B cell (primary cell): ENCODE measurements at places on chromosomes 2 and 18.
A peak's percentile ranks its signal among the peaks of the same experiment; 100 is the strongest.

- DNase-seq, result no peak
Measured at GRCh38 chr2:28327956-28328922, 64.4 kb upstream of the FOSL2 start.

- no peak for DNase-seq
Measured at GRCh38 chr2:2013476-2013875, 269.2 kb upstream of the PXDN start.

DNA sequence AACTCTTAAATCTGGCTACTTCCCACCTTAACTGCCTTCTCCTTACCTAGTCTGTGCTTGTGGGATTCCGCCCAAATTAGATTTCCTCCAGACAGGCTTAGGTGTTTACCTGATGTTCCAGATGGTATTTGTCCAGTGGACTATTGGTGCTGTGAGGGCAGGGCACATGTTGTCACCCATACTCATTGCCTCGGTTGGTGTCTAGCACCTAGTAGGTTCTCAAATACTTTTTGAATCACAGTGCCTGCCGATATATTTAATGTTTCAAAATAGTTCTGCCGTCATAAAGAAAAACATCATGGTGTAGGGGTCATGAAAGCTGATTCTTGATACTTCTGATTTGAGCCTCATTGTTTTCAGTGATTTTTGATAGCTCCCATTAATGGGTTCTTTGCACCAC is 1.1 kb downstream of the SEPTIN2 start:
- no peak for DNase-seq

GRCh38 chr2:127217470-127218325 is 2.4 kb downstream of the CYP27C1 start:
- DNase-seq, result no peak

DNA sequence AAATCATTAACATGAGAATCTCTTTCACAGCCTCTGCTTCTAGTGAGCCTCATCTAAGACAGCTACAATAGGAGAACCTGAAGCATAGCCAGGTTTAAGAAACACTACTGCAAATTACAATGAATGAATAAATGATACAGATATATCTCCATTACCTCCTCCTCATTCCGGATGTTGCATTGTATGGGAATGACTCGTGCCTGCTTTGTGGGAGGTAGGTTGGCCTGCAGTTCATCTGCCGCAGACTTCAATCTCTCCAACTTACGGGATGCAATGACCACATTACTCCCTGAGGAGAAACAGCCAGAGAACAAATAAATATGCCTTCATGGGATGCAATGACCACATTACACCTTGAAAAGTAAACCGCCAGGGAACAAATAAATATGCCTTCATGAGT is 15.4 kb downstream of the PECR start:
- DNase-seq, result no peak

DNA sequence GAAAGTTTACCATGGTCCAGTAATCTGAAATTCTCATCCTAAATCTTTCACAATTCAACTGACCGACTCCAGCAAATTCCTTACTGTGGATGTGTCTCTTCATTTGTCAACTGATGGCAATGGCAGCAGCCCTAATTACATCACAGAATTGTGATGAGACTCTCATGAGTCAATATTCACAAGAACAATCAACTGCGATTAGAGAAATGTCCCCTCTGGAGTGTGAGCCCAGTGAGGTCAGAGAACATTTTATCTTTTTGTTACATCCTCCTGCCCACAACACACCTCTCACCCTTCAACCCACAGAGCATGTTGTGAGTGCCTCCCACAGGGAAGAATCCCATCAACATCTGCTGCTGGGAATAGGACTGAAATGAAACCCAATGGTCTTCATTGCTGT is 73.6 kb downstream of the CD226 start:
- no peak for DNase-seq

DNA sequence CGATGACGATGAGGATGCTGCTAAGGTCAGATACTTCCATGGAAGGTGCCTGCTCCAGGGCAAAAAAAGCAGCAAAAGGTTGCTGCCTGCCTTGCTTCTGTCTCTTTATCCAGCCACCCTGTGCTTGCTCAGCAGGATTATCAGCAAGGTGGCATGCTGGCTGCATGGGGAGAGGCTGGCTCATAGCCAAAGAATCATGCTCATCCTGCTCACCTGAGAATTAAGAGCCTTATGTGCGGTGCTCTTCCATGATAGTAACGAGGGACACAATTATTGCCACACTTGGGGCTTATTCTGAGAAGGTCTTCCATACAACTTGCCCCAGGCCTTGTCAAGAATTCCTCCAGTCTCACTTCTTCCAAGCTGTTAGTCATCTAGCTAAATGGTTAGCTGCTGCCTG is 60.4 kb upstream of the SEC11C start:
- DNase-seq, result no peak

- peak; percentile 62 for DNase-seq
Measured at GRCh38 chr2:96868555-96869280, 1.2 kb downstream of the SEMA4C start.

DNA sequence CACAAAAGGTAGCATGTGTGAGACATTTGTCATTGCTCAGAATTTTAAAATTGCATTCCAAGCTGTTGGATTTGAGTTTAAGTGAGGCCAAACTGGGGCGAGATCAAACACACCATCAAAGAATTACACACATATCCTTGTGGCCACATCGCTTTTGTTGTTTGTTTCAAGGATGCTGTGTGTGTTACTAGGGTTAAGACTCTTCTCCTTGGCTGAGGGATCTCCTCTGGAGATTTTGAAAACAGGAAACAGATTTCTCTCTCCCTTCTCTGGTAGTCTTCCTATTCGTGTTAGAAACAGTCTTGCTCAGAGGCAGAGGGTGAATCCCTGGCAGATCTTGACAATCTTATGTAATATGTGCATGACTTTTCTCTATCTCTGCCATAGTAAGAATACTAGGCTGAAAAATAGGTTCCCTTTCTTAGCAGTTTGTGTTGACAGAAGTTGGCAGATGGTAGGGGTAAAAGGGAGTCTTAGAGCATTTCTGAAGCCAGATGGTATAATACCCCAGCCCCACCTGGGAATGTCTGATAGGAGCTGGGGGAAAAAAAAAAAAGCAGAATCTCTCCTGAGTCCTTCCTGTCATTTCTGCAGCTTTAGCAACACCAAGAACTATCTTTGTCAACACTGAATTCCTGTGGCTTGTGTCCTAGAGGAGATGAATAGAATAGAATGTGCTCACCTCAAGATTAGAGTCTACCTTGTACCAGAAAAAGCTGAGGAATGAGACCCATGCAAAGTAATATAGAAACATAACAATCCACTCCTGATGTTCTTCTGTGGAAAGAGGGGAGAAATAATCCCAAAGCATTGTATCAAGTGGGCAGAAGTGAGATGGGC is 101.8 kb downstream of the XRCC5 start:
- no peak for DNase-seq

DNA sequence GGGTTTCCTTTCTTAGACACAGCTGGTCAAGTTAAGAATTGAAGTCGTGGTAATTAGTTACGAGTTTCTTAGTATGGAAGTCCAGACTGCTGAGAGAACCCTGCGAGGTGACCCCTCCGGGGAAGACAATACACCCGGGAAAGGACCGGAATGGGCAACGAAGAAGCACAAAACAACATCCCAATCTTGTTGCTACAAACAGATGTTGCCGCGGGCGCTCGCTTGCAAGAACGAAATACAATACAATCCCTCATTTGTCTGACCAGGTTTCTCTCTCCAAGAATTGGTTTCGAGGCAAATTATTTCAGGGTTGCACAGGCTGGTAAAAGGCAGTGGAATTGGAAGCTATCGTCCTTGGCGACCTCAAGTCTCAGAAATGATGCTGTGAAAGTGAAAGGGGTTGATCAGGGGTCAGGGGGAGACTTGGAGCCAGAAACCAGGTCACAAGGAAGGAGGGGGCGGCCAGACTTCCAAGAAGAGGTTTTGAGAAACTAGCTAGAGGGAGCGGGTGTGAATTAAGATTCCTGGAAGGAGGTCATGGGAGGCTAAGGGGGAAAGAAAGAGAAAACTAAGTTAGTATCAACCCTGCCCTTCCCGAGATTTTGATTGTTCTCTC is 401.9 kb downstream of the HRH4 start:
- DNase-seq, result no peak

- DNase-seq, result peak; percentile 6
Measured at GRCh38 chr2:163155279-163155883, 316.8 kb upstream of the KCNH7 start.

DNA sequence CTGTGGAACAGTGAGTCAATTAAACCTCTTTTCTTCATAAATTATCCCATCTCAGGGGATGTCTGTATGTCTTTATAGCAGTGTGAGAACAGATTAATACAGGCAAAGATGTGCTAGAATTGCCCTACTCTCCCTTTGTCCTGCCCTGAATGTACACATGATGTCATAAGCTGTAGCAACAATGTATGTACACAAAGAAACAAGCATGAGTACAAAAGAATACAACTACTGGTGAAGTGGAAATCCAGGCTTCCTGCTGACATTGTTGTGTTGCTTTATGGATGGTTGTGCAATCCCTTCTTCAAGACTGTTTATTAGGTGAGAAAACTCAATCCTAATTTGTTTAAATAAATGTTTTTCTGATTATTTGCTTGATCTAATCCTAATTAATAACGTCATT is 446.6 kb downstream of the DSC3 start:
- DNase-seq, result no peak

DNA sequence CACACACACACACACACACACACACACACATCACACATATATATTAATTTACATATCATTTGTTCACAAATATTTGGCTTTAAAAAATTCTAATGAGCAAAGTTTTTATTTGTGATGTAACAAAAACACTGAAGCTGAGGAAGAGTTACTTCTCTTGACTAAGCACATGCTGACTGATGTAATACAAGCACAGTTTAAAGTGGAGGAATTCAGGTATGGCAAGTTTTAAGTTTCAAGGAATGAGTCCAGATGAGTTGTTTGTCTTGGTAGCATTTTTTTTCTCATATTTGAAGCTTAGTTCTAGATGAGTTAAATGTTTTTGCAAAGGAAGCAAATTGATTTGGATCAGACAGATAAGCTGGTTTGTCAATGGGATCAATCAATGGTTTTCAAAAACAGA is 20.2 kb upstream of the CALCRL start:
- no peak for DNase-seq

- no peak for DNase-seq
Measured at GRCh38 chr18:3491981-3492555, 42.1 kb downstream of the TGIF1 start.

DNA sequence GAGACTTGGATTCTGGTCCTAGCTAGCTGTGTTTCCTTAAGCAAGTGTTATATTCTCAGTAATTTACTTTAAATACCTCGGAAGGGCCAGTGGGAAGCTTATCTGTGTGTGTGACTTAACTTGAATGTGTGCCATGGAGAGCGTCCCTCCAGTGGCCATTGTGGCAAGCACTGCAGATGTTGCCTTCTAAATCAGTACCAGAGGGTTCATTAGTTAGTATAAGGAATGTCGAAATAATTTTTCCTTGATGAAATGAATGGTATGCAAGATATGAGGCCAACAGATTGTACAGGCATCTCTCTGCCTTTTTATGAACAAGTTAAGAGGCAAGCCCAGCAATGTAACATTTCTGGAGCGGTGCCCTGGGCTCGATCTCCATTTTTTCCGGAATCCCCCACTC is 52.0 kb downstream of the FBXO36 start:
- no peak for DNase-seq

- no peak for DNase-seq
Measured at GRCh38 chr2:7813541-7814292, 868.1 kb upstream of the ID2 start.
